A673 (cell line): ENCODE measurements at places on chromosomes 1 and 21.

GRCh38 chr21:33835920-33836319 is 79.7 kb downstream of the ATP5PO start:
- DNase-seq, result no peak

DNA sequence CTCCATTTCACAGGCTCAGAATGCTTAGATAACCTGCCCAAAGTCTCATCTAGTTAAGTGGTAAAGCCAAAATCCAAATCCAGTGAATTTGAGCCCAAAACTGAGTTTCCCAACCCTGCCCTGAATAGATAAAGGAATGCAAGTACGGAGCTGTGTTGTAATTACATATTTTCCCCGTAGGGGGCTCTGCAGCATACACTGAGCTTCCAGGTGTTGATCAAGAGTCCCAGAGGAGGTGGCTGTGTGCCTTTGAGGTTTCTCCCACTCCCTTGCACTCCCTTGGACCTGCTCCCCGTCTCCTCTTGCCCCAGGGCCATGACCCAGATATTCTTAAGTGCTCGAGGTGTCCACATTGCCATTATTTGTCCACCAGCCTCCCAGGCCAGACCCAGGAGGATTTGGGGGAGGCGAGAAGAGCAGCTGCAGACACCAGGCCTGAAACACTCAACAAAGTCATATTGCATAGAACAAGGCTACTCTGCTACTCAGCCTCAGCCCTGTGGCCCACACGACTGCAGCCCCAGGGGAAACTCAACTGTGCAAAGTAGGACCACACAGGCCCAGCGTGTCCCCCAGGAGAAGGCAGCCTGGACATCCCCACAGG is 18.4 kb upstream of the LY9 start:
- DNase-seq, result peak; percentile 57

DNA sequence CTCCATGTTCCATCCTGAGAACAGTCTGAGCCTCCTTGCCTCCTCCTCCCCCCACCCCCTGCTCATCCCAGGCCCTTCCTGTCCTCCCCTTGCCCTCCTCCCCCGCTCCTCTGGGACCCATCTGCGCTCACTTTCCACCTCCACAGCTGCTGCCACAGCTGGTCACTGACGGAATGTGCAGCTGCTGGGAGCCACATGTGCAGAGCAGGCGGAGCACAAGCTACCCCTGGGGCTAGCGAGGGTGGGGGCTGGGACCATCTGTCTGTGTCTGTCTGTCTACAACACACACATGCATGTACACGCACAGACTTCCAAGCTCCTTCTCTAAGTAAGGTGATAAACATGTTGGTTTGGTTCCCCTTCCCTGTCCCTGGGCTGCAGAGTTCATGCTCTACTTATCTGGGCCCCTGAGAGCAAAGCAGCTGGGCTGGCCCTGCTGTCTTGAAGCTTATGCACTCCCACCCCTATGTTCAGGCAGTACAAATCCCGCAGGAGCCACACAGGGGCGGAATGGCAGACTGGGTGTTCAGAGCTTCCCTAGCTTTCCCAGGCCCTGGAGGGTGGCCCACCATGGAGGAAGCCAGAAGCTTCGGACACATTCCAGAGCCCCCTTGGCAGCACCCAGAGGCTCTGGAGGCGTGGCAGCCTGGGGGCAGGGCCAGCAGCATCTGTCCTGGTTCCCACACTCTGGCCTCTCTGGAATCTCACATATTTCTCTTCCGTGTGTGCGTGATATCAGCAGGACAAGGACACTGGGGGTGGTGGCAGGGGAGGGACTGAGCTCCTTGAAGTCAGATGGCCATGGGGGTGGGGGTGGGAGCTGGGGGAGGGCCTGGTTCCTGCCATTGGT is 7.0 kb upstream of the HEYL start:
- peak; percentile 70 for DNase-seq

DNA sequence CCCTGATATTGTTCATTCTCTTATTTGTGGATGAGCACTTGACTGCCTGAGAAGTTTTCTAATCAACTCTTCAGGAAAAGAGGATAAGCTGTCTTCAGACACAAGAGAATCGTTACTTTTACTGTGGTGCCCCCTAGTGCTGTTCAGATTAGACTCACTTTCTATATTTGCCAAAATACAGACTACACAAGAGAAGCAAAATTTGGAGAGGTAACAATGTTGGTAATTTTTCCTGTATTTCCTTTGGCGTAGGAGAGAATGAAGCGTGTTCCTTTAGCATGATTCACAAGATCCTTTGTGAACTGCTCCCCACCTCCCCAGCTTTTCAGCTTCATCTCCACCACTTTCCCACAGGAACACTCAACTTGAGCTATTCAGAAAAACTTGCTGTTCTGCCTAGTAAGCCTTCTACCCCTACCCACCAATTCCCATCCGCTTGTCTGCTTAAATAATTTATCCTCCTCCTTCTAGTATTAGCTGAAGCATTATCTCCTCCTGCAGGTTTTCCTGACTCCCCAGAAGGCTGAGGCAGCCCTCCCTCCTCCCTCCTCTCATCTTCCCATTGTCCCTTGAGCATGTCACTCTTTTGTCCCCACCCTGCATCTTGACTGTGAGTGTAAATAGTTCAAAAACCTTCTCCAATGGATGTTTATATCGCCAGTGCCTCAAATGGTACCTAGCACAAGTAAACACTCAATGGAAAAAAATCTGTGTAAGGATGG is 4.5 kb downstream of the TNFSF4 start:
- peak; percentile 69 for DNase-seq

DNA sequence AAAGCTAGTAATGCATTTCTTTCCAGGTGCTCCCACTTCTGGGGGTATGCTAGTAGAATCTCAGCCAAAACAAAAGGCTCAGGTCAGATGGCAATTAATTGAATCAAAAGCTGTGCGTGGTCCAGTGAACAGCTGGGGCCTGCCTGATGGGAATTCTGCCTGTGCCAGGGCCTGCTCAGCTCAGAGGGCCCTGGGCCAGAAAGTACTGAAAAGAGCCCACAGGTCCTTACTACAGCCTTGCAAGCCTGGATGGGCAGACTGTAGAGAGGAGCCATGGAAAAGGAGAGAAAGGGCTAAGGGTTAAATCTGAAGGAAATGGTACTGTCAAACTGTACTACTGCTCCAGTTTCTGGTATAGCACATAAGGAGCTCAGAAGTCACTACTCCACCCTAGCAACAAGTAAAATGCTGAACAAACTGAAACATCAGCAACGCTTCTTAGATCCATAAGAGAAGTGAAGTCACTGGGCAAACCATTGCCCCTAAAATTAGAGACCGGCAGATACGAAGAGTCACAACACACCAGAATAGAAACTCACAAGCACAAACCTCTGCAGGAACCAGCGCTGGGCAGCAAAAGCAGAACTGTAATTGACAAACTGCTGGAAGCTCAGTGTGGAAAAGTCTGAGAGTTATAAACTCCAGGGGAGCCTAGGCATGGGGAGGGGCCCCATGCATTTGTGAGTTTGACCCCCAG is 121.1 kb upstream of the SYT6 start:
- no peak for DNase-seq

DNA sequence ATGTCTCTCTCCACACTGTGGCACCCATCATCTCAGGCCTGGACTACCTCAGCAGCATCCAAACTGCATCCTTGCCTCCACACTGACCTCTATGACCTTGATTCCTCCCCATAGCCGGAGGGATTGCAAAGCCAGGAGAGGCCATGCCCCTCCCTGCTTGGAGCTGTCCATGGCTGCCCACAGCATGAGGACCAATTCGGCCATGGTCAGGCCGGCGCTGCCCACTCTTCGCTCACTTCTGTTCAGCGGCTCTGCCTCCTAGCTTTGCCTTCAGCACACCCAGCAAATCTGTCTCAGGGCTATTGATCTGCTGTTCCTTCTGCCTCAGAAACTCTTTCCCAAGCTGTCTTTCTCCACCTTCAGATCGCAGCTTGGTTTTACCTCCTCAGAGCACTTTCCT is 94.5 kb downstream of the TNR start:
- DNase-seq, result no peak

DNA sequence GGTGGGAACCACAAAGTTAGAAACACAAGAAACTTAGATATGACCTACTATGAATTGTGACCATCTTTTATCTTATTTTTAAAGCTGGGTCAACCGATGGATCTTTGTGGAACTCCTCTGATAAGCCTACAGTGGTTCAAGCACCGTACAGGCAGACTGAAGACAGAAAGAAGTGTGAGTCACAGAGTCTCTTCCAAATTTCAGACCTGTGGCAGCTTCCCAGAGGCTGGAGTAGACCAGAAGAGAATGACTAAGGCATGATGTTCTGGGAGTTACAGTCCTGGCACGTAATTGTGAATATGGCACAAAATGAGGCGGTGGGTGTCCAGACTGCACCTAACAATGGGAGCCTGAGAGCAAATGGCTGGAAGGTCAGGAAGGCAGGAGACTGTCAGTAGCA is 70.0 kb downstream of the LMO4 start:
- no peak for DNase-seq

DNA sequence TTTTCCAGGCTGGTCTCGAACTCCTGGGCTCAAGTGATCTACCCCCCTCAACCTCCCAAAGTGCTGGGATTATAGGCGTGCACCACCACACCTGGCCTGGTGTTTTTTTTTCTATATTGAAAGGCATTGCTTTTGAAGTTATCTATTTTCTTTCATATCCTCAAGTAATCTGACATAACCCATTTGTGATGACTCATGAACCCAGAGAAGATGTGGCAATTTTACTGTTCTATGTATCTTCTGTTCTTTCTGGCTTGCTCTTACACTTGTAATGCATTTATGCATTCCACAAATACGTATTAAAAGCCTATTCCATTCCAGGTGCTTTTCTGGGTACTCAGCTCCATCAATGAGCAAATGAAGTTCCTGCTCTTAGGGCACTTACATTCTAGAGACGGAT is 29.9 kb upstream of the ERRFI1 start:
- peak; percentile 39 for DNase-seq

- DNase-seq, result no peak
These were observed 75.0 kb upstream of the WNT4 start for GRCh38 chr1:22217811-22218460.

DNA sequence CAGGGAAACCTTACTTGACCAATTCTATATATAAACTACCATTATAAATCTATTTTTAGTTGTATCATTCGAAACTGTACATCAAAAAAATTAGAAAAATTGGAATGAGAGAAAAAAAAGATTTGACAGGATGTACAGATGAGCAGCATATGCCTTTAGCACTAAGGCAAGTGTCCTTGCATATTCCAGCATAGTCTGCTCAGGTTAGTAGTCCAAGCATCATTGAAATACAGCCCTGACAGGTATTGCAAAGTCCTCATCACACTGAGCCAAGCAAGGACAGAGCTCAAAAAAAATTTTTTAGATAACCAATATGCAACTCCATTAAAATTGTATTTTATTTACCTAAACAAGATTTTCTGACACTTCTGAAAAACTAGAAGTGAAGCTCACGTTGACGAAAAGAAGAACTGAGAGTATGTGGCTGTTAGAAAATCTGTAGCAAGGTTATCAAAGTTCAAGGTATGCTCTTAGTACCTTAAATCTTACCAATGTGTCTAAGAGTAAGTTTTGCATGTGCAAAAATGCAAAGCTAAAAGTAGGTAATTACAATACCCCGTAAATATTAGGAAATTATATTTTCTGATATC is 465.6 kb upstream of the ADGRL4 start:
- DNase-seq, result no peak

DNA sequence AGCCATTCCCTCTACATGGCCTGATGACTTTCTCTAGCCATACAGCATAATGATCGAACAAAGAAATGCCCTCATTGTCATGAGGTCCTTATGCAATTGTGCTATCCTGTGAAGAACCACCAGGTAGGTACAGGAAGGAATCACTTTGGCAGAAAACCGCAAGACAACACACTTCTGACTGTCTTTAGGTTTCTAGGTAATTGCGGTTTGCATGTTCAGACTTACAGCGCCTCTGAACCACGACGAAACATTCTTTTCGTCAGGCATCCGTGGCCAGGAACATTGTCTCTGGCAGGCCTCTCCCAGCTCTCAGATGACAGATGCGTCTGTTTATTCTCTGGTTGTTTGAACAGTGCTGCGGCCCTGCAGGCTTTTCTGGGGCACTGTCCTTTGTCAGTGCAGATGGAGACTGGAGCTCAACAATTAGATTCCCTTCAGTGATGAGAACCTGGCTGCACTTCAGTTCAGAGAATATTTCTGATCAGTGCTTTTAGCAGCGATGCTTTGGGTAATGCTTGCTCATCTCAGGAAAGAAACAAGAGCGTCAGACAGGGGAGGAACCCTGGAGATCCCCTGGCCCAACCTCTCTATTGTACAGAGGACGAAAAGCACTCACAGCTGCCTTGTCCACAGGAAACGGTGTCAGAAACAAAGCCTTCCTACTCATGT is 63.4 kb downstream of the B3GALT5 start:
- no peak for DNase-seq

DNA sequence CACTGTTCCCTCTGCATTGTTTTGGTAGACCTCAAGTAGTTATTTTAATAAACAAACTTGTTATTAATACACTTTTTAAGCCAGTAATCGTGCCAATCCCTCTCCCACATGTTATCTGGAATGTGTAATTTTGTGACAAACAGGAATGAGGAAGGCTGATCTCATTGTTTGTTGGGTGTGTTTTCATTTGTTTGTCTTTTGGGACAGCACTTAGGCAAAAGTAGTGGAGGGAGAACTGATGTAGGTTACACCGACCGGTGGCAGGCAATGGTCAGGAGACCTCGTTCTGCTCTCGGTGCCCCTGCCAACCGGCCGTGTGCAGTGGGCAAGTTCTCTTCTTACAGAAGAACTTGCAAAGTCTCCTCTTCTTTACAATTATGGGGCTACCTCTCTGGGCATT is 99.8 kb downstream of the HUNK start:
- no peak for DNase-seq

- DNase-seq, result no peak
These were observed 110.8 kb upstream of the ZBTB40 start for GRCh38 chr1:22340873-22341272.

- DNase-seq, result no peak
These were observed 23.6 kb downstream of the VASH2 start for GRCh38 chr1:212973899-212974298.

GRCh38 chr21:22280851-22281250 is 1282.6 kb downstream of the NCAM2 start:
- DNase-seq, result no peak

DNA sequence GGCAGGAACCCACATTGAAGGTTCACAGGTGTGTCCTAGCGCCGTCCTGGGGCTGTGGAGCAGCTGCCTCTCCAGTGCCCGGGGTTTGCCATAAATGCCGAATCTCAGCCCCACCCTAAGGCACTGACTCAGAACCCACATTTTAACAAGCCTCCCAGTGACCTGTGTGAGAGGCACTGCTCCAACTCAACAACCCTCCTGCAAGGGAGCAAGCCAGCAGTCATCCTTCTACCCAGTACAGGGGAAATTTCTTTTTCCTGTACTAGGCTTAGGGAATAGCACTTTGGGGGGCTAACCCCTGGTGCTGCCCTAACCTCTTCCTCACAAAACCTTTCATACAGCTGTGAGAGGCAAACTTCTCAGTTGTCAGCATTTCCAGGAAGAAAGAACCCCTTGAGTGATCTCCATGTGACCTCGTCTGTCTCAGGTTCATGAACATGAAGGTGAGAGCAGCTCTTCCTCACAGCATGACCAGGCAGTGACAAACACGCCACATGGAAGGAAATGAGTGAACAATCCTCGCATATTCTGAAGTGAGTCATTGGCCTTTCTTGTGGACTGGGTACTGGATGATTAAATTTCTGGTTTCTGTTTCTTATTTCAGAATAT is 11.4 kb upstream of the BCAR3 start:
- no peak for DNase-seq

- DNase-seq, result peak; percentile 73
These were observed 1.3 kb downstream of the FCGR2A start for GRCh38 chr1:161506336-161507223.
